Stimulated activated CD8-positive, alpha-beta memory T cell treated with anti-CD3 and anti-CD28 coated beads, Interleukin-4, amount 100 ng/mL, for 1 hour (primary cell): ENCODE measurements at places on chromosomes 16 and 17.
A peak's percentile ranks its signal among the peaks of the same experiment; 100 is the strongest.

GRCh38 chr16:51306886-51307595, 156.0 kb upstream of the SALL1 start:
- no peak for DNase-seq

DNA sequence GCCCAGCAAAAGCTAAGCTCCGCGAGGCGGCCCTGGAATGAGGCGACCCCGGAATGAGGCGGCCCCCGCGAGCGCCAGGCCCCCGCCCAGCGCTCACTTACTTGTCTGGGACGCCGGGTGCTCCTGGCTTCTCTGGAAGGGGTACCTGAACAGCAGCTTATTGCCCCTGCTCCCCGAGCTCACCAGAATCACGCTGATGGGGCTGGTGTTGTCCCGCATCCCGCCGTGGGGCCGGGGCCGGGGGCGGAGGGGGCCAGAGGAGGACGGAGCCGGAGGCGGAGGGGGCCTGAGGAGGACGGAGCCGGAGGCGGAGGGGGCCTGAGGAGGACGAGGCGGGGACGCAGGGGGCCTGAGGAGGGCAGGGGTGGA, 440 bp downstream of the NPRL3 start:
- DNase-seq: no peak

- DNase-seq: no peak
These were observed 53.4 kb downstream of the GAS7 start for GRCh38 chr17:10144982-10145381.

- DNase-seq: no peak
These were observed 73.0 kb upstream of the COX10 start for GRCh38 chr17:13996276-13996675.

- DNase-seq: no peak
These were observed 16.2 kb downstream of the PSMD3 start for GRCh38 chr17:39996800-39997199.

DNA sequence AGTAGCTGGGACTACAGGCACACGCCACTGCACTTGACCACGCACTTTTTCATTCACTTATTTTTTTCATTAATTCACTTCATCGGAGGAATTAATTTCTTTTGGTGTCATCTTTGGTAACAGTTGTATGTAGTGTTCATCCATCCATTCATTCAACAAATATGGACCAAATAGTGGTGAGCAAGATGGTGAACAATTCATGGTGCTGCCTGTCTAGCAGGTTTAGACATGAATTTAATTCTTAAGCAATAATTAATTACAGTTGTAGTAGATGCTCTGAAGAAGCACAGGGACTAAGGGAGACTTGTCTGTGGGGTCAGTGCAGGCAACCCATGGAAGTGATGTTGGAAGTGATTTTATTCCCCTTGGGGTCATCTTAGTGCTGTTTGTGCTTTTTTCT, 22.4 kb downstream of the GDE1 start:
- DNase-seq: no peak

DNA sequence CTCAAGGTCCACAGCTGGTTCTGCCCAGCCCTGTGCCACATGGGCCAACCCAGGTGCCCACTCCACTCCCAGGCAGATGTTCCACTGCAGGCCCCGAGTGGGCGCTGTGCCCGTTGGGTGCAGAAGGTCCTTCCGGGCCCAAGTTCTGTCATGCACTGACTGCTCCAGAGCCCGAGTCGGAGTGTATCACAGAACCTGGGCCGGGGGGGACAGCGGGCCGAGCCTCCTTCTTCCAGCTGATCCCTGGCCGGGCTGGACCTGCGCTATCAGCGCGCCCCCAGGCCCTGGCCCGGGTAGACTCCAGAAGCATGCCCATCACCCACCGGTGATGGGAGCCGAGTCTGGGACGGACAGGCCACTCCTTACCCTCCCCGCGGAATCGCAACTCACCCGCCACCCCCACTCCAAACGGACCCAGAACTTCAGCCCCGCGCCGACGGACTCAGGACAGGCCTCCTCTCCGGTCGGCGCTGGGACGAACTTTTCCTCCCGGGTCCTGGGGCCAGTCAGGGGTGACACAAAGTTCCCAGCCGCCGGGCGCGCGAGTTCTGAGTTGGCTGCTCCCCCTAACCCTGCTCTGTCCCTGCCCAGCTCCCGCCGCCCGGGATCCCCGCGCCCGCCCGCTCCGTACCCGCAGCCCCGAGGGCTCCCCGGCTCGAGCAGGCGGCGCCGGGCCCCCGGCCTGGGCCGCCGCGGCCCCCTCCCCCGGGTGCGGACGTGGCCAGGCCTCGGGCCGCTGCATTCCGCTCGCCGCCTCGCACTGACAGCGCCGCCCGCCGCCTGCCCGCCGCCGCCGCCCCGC, at the start of gene COPZ2:
COPZ2 (minus strand) TSS at position 762 of the 802 bp plus-strand sequence; CDS start at position 742, 20 bp downstream.
- no peak for DNase-seq

- DNase-seq: no peak
These were observed 8.7 kb downstream of the PPL start for GRCh38 chr16:4928227-4928626.

DNA sequence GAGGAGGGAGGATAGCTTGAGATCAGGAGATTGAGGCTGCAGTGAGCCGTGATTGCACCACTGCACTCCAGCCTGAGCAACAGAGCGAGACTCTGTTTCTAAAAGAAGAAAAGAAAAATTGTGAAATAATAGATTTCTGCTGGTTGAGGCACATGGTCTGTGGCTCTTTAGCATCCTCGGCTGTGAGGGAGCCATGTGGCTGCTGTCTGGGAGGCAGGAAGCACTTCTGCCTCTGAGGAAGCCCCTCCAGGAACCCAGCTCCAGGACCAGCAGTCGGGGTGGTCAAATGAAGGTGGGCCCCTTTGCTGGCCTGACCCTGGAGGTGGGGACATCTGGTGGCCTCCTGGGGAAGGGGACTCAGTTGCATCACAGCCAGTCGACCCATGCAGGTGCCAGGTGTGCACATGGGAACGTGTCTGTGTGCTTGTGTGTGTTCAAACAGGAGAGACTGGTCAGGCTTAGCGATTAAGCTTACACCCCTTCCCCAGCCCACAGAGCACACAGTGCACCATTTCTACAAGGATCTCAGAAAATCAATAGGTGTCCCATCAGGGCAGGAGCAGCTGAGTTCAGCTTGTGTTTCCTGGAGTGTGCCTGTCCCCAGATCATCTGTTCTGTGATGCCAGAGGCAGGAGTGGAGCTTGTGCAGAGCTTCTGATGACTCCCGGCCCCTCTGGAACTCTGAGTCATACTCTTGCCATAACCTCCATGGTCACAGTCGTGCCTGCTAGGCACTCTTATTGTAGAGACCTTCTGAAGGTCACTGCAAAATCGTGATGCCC, 24.3 kb upstream of the MGAT5B start:
- DNase-seq: no peak

DNA sequence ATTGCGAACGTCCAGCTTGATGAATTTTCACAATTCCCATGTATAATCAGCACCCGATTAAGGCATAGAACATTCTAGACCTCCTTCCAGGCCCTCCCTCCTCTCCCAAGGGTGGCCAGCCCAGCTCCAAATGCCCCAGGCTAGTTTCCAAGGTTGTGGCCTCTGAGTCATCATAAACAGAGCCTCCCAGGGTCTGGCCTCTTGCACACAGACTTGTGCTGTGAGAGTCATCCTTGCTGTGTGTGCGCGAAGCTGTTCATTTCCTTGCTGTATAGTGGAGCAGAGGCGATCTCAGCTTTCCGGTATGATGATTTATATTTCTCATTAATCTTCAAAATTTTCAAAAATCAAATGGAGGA, 20.5 kb upstream of the JPH3 start:
- no peak for DNase-seq

DNA sequence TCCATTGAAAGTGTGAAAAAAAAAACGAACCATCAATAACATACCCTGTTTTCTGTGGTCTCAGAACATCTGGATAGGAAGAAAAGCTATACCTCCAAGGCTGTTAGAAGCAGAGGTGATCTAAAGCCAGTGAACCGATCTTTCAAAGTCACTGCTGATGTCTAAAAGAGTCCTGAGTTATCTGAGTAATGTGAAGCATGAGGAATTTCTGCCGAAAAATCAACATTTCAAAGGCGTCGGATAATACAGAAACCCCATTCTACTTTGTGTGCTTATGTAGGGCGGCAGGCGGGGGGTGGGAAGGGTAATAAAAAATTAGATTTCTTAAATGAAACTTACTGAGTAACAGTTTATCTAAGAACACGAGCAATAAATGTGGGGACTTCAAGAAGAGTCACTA, 3.9 kb downstream of the XYLT1 start:
- DNase-seq: no peak

DNA sequence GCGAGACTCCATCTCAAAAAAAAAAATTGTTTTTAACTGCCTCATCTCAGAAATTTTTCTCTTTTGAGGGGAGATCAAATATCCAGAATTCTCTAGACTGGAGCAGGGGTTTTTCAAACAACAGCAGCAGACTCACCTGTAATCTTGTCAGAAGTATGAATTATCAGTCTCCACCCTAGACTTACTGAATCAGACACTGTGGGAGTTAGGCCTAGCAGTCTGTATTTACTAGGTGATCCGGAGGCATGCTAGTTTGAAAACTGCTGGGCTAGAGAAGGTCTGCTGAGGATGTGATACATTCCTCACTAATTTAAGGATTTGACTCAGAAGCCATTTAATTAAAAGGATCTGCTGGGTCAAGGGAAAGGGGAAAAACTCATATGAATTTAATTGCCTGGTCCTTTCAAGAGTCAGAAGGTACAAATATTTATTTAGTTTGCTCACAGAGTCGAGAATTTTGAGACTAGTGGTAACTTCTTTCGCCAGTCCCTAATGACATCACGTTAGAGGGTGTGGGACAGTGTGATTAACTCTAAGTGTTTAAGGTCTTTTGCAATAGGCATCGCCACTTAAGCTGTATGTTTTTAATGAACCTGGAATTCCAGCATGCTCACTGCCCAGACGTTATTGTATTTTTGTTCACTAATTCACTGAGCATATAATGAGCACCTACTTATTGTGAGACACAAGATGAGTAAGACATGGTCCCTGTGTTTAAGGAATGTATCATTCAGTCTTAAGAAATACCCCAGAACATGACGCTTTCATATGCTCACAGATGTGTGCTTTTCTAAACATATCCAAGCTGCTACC, 14.2 kb downstream of the ATP6V0A1 start:
- DNase-seq: no peak

DNA sequence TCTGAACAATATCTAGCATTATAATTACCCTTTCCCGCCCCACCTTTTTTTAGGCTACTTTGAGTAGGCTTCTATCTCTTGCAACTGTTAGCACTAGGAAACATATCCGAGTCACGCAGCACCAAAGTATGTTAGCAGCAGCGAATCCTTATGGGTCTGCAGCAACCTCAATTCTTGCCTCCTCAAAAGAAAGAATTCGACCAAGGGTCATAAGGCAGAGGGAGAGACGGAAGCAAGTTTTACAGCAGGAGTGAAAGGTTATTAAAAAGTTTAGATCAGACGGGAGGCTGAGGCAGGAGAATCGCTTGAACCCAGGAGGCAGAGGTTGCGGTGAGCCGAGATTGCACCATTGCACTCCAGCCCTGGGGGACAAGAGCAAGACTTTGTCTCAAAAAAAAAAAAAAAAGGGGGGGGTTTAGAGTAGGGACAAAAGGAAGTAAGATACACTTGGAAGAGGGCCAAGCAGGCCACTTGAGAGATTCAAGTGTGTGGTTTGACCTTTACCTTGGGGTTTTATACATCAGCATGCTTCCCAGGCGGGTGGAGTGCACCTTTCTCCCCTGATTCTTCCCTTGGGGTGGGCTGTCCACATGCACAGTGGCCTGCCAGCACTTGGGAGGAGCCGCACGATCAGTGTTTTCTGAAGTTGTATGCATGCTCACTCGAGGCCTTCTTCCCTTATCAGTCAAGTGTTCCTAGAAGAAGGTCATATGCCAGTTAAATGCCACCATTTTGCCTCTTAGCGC, 67.7 kb downstream of the HLF start:
- no peak for DNase-seq

- DNase-seq: no peak
These were observed 46.7 kb upstream of the KDM8 start for GRCh38 chr16:27156579-27156978.

- DNase-seq: no peak
These were observed 496.9 kb upstream of the ZFHX3 start for GRCh38 chr16:73544826-73545225.

GRCh38 chr16:67880584-67880983, 4.1 kb upstream of the NRN1L start:
- DNase-seq: no peak

DNA sequence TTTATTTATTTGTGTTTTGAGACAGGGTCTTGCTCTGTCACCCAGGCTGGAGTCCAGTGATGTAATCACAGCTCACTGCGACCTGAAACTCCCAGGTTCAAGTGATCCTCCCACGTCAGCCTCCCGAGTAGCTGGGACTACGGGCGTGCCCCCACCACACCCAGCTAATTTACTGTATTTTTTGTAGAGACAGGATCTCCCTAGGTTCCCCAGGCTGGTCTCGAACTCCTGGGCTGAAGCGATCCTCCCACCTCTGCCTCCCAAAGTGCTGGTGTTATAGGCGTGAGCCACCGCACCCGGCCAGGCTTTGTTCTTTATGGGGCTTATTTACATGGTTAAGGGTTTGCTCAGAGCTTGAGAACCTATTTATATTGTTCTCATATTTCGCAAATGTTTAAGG, 5.8 kb upstream of the MEIOB start:
- DNase-seq: no peak

- DNase-seq: no peak
These were observed 309.3 kb downstream of the SLC39A11 start for GRCh38 chr17:72782985-72783701.

GRCh38 chr17:79741751-79742588, 11.2 kb downstream of the ENPP7 start:
- peak; percentile 50 for DNase-seq

DNA sequence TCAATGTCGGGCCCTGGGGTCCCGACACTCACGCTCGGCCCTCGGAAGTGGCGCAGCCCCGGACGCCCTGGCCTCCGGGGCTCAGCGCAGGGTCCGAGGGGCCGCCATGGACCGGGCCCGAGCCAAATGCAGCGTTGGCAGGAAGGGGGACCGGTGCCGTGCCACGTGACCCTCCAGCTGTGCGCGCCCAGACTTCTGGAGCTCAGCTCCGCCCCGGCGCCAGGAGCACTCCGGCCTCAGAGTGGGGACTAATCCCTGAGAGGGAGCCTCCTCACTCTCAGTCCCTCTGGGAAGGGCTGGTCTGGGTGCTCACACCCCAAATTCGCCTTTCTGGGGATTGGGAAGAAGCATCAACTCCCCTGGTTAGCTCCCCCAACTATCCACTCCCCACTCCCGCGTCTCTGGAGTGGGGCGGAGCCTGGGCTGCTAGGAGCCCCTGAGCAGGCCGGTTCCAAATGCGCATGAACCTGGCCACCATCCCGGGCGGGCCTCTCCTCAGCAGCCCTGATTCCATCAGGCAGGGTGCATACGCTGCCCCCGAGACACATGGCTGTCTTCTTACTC, at the start of gene B3GNT9:
B3GNT9 (minus strand) TSS at position 166 of the 564 bp plus-strand sequence. CDS start 513 bp downstream, outside the sequence.
- DNase-seq: no peak

DNA sequence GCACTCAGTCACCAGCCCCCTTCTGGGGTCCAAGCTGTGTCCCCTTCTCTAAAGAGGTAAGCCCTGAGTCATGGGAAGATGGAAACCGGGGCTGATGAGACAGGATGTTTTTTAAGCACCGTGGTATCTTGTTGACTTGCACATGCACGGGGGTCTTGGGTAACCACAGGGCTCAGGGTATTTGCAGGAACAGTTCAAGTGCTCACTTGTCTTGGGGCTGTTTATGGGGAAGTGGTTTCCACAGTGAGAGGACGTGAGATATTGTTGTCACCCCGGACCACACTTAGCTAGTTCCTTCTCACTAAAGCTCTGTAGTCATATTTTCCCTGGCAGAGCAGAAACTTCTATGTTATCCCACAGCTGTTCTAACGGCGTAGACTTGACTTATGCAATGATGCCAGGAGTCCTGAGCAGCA, 7.7 kb downstream of the CCL3L1 start:
- no peak for DNase-seq
